Activated CD4-positive, alpha-beta T cell treated with anti-CD3 and anti-CD28 coated beads, Interleukin-2, amount 10 ng/mL, durations not matched to agents 7 days and 5 days (primary cell): ENCODE measurements at places on chromosomes 13 and 19. TPM values are rescaled to one million over a fixed set of nuclear protein-coding genes. Genes with fewer than 3 reads are reported as not detected.

The PLPPR3 gene
- total RNA-seq: not detected

The SPHK2 gene
- 33.6 TPM for total RNA-seq

The MARK4 gene
- 19.6 TPM for total RNA-seq

The LPAR2 gene
- total RNA-seq: 59.4 TPM

The SGCG gene
- total RNA-seq: not detected

The ZNF414 gene
- 47.3 TPM for total RNA-seq

The ZNF30 gene
- 4.0 TPM for total RNA-seq

The C5AR1 gene
- total RNA-seq: 1.2 TPM

The RFC3 gene
- 46.8 TPM for total RNA-seq

The ITGBL1 gene
- not detected for total RNA-seq

The DACT3 gene
- total RNA-seq: 0.31 TPM
